Fibroblast of pulmonary artery (primary cell): ENCODE measurements at places on chromosomes 7 and 10.

DNA sequence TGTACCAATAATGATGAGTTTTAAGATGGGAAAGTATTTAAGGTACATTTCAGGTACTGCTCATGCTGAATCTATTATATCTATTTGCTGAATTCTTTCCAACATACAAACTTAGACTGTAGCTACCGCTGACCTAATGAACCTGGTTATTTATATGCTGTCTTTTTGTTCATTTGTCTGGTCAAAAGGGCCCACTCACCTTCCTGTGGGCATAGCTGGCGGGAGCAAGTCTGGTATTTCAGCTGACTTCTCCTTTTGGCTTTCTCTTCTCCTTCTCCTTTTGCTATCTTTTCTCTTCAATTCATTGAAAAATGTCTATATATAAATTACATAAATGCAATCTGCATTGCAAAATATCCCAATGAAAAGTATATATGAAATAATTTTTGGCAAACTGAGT is 9.5 kb downstream of the PLXDC2 start:
- no peak for DNase-seq

- no peak for DNase-seq
Observed at GRCh38 chr10:60728056-60728455, 50.2 kb upstream of the CDK1 start.

GRCh38 chr7:137276189-137276588 is 67.3 kb downstream of the PTN start:
- no peak for DNase-seq

DNA sequence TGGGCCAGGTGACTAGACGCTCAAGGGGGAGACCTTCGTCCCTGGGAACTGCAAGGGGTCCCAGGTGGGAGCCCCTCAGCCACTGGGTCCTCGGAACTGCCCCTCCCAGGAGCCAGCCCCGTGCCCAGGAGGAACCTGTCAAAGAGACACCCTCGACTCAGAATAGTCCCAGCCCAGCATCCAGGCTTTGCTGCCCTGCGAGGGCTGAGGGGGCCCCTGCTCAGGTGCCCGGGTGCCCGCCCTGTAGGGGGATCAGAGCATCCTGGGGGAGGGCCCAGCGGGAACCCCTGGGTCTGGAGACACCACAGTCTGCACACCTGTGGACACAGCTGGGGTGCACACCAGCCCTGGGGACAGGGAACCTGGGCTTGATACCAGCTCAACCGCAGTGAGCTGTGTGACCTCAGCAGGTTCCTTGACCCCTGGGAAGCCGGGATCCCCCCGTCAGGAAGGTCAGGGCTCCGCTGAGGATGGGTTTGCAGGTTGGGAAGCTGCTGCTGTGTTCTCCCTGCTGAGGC is 407 bp downstream of the ELN start:
- DNase-seq = no peak

DNA sequence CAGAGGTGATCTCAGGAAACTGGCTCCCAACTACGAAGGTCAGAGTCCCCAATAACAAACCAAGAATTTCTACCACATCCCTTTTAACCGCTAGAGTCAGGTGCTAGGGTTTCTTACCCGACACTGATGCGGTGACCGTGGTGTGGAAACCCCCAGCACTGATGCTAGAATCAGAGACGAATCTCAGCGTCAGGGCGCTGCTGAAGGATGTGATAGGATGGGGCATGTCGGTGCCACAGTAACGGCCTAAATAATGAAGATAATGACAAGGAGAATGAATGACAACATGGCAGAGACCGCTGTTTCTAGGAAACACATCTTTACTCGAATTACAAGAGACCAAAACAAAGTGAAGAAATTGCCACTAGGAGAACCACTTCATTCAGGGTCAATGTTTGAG is 131.1 kb upstream of the RSU1 start:
- no peak for DNase-seq

- no peak for DNase-seq
Observed at GRCh38 chr10:77325233-77325537, 312.4 kb downstream of the KCNMA1 start.

GRCh38 chr7:23894892-23895569 is 185.0 kb downstream of the STK31 start:
- DNase-seq = no peak

DNA sequence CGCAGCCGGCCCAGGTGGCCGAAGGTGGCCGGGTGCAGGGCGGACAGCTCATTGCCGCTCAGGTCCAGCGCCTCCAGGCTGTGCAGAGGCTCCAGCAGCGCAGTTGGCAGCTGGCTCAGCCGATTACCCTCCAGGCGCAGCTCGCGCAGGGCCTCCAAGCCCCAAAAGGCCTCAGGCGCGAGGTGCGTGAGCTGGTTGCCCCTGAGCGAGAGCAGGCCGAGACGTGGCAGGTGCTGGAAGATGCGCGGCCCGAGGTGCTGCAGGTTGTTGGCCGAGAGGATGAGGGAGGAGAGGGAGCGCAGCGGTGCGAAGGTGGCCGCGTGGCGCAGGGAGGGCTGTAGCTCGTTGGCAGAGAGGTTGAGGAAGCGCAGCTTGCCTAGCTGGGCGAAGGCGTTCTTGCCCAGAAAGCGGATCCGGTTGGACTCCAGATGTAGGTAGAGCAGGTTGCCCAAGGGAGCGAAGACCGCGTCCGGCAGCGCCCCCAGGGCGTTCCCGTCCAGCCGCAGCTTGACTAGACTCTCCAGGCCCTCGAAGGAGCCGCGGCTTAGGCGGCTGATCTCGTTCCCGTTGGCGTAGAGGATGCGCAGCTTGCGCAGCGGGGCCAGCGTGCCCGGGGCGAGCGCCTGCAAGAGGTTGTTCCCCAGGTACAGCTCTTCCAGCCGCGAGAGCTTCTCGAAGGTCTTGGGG is 923 bp downstream of the TRIL start:
- peak; percentile 26 for DNase-seq

DNA sequence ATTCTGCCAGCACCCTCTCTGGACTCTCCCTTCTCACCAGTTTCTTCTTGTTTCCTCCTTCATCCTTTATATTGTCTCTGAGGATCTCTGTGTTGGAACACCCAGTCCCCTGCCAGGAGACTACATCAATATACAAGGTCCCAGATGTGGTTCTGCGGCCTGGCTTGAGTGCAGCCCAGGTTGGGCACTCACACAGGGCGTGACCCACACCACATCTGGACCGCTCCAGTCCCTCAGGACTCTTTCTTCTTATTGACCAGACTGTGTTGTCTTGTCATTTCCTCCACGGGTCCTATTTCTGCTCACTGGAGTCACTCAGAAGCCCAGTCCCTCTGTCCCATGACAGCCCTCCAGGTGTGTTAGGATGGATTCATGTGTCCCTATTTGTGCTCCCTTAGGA is 26.0 kb downstream of the NKX2-3 start:
- DNase-seq = no peak

GRCh38 chr7:98049034-98049433 is 57.6 kb upstream of the LMTK2 start:
- no peak for DNase-seq

GRCh38 chr10:11683529-11684320 is 58.5 kb upstream of the ECHDC3 start:
- DNase-seq = no peak

GRCh38 chr10:118753331-118754228 is 1.2 kb downstream of the CACUL1 start:
- peak; percentile 15 for DNase-seq

DNA sequence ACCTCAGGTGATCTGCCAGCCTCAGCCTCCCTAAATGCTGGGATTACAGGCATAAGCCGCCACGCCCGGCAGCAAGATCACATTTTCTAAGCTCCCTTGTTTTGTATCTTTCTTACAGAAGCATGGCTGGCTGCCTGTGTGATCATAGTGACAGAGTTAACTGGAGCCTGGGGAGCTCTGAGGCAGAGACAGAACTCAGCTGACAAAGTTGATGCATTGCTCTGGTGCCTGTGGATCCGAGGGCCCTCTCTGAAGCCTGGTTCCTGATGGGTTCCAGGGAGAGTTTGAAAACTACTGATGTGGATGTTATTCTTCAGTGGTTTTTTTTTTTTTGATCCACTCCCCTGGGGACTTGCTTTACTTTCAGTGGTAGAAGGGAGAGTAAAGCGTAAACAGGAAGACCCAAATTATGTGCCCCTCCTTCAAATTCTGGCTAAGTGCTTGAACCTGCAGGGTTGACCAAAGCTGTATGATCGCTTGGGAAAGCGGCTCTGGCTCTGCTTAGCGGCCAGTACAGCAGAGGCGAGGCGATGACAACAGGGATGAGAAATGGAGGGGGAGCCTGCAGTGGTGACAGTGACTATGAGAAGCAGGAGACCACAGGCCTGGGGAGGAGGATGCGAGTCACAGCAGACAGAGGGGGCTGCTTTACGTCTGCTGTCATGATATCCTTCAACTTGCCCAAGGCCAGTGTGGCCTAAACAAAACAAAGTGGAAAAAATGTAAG is 6.8 kb upstream of the EFCAB10 start:
- no peak for DNase-seq

- peak; percentile 18 for DNase-seq
Observed at GRCh38 chr10:21926358-21926925, 77.1 kb downstream of the DNAJC1 start.

DNA sequence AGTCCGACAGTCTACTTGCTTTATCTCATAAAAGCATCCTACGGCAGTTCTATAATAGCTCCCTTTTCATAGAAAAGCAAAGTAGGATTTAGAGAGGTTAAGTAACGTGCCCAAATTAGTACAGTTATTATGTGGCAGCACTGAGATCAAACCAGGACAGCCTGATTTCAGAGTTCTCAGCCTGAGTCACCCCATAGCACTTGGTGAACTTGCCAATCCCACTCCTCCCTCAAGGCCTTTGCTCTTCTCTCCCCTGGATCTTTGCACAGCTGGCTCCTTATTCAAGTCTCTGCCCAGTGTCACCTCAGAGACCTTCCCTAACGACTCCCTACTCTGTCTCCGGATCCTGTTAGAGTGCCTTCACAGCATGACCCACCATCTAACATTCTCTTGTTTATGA is 438.0 kb upstream of the NFE2L3 start:
- DNase-seq = no peak

GRCh38 chr7:55481155-55481554 is 91.1 kb downstream of the VOPP1 start:
- DNase-seq = no peak

- DNase-seq = peak; percentile 82
Observed at GRCh38 chr10:88389456-88389855, 193.7 kb downstream of the RNLS start.

DNA sequence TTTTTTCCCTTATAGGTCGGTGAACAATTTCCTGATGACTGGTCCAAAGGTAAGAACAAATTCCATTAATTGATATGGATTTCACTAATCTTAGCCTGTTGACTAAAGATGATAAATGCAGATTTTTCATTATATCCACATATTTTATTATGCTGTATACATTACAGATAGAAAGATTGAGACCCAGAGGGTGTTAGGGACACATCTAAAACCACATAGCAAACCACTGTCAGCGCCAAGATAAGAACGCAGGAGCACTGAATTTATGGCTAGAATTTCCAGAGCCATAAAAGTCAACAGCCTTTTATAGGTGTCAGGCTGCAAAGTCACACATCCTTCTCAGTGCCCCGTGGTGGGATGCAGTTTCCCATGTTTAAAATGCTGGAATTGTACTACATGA is 16.2 kb downstream of the WNT8B start:
- no peak for DNase-seq

DNA sequence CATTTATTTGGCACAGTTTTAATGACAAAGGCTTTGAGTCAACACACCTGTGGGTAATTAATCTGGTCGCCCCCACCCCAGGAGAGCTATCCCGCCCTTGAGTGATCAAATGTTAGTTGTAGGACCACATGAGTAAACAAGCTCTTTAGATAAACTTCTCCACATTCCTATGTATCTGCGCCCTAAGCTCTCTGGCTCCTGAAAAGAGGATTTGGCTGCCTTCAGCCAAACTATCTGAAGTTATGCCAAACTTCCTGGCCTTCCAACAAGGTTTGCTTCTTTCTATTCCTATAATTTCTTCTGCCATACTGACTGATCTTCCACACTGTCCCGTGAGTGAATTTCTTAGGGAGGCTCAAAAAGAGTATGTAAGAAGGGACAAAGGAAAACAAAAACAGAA is 134.2 kb downstream of the RALA start:
- DNase-seq = no peak

DNA sequence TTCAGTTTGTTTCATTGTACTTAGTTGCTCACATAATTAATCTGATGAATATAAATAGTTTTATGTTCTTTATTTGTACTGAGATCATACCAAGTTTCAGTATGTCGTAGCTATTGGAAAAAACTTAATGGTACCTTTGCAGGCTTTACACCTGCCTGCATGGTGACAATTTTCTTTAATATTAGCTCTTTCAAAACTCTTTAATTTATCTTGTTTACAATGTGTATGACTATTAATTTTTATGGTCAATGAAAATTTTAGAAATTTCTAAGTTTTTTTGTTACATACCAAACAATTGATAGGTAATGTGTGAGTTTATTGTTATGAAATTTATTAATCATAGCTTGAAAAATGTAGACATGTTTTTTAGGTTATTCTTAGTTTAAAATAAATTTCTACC is 4.0 kb downstream of the DYNC2I1 start:
- DNase-seq = no peak

DNA sequence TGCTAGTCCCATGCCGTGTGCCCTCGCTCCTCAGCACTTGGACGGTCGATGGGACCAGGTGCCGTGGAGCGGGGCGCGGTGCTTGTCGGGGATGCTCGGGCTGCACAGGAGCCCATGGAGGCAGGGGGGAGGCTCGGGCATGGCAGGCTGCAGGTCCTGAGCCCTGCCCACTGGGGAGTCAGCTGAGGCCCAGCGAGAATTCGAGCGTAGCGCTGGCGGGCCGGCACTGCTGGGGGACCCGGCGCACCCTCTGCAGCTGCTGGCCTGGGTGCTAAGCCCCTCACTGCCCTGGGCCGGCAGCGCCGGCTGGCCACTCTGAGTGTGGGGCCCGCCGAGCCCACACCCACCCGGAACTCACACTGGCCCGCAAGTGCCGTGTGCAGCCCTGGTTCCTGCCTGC is 44.7 kb downstream of the ST7 start:
- no peak for DNase-seq

DNA sequence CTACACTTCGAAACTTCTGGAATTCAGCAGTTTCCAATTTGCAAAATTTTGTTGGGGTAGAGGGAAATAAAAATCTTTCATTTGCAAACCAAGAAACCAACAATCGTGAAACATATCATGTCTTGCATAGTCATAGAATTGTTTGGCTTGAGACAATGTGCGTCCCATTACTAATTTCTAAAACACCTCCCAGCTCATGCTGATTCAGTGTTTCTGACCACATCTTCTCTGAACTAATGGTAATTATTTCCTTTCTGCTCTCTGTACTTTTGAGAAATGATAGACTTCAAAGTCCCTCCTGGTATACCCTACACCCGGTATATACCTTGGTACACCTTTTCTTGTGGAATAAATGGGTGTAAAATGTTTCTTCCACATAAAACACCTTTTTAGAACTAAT is 41.8 kb upstream of the TSPAN13 start:
- DNase-seq = no peak

DNA sequence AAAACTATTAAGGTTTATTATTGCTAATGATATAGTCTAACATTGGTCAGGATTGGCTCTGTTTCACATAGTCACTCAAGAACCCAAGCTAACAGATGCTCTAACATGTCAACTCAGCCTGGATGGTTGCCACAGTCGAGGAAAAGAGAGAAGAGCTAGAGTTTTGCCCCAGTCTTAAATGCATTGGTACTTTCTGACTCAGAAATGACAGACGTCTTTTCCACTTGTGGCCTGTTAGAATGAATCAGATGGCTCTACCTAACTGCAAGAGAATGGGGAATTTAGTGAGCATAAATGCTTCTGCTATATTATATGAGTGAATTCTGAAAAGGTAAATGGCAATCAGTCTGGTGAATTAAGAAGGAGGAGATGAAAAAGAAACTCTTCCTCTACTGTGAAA is 13.9 kb downstream of the HECTD2 start:
- no peak for DNase-seq

GRCh38 chr10:74227697-74228424 is 76.8 kb downstream of the ADK start:
- peak; percentile 91 for DNase-seq

GRCh38 chr7:85821926-85822325 is 635.1 kb upstream of the SEMA3D start:
- DNase-seq = no peak
